Activated naive CD8-positive, alpha-beta T cell treated with anti-CD3 and anti-CD28 coated beads for 36 hours (primary cell): ENCODE measurements at places on chromosomes 7 and 10. TPM values are rescaled to one million over a fixed set of nuclear protein-coding genes. Genes with fewer than 3 reads are reported as not detected.

GRCh38 chr7:27176962-27177794 lies 3.1 kb upstream of the HOXA10 start:
- H3K27ac ChIP-seq, result no peak overlapping the region
- no peak for DNase-seq
- no peak overlapping the region for H3K4me3 ChIP-seq
- H3K4me1 ChIP-seq, result peaks cover 7% of the 10 kb centered on the region
- H3K36me3 ChIP-seq, result peaks cover 2% of the 10 kb centered on the region
- peaks cover 78% of the 10 kb centered on the region for H3K27me3 ChIP-seq

GRCh38 chr10:116706281-116706680 lies 36.1 kb downstream of the HSPA12A start:
- H3K4me1 ChIP-seq, result no peaks in the 10 kb centered on the region
- DNase-seq, result no peak
- H3K27me3 ChIP-seq, result peaks cover 59% of the 10 kb centered on the region
- H3K4me3 ChIP-seq, result no peak overlapping the region
- H3K36me3 ChIP-seq, result no peaks in the 10 kb centered on the region
- H3K27ac ChIP-seq, result no peak overlapping the region

DNA sequence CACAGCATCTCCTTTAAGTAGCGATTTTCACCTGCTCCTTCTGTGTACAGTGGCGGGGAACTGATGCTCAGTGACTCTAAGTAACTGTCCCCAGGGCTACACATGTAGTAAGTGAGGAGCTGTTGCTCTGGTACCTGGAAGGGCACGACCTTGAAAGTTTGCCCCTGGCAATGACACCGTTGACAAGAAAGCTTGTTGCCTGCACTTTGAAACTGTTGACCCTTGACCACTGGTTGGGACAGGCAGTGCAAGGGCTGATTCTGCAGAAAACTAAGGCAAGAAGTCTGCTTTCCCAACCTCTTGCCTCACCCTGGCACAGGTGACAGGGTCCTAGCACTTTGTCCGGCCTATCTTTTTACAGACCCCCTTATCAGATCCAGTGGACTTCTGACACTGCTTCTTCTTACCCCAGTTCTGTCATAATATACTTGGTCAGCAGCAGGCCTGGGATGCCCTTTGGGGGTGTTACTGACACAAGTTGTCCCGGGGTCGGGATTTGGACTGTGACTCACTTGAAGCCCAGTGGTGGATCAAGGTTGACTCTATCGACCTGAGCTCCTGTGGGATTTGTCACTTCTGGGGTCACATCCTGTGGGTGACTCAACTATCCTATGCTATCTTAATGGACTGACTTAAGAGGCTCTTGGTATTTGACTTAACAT lies 5.8 kb downstream of the ACSL5 start:
- DNase-seq, result no peak
- peaks cover 73% of the 10 kb centered on the region for H3K36me3 ChIP-seq
- no peak overlapping the region for H3K27ac ChIP-seq
- peaks cover 67% of the 10 kb centered on the region for H3K4me1 ChIP-seq

SPDYE16 gene
- total RNA-seq, result 0.12 TPM

DNA sequence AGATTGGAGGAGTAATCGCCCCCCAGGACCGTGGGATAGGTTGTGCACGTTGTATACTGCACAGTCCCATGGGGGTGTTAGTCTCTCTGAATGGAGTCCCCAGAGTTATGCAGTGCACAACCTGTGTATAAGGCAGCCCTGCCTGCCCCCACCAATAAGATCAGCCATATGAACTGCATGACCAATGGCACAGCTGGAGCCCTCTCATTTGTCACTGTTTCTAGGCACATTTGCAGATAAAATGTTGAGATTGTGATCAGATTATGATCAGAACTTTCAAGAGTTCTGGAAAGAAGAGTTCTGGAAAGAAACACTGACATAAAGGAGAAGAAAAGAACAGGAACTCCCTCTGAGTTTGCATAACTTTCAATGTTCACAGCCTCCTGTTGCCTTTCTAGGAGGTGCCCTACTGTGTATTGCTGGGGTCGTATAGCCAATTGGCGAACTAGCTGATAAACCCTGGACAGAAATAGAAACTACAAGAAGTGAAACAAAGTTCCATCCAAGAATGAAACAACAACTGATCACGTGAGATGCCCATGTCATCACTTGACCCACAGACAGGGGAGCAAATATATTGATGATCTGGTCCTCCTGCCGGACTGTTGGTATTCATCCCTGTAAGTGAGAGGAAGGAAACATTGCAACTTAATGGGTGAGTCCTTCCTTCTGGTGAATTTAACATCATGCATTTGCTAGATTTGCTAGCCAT lies 49.6 kb upstream of the TOMM7 start:
- H3K36me3 ChIP-seq, result peaks cover 19% of the 10 kb centered on the region
- no peak overlapping the region for H3K4me3 ChIP-seq
- no peaks in the 10 kb centered on the region for H3K27me3 ChIP-seq
- no peak overlapping the region for H3K27ac ChIP-seq

- H3K27me3 ChIP-seq, result no peaks in the 10 kb centered on the region
- H3K4me3 ChIP-seq, result peak overlapping the region; percentile 93
- H3K4me1 ChIP-seq, result peaks cover 30% of the 10 kb centered on the region
- no peak for DNase-seq
Measured at GRCh38 chr10:987620-987869, 689 bp upstream of the GTPBP4 start.

- H3K4me1 ChIP-seq, result peaks cover 4% of the 10 kb centered on the region
- no peak overlapping the region for H3K27ac ChIP-seq
- DNase-seq, result no peak
- H3K27me3 ChIP-seq, result no peaks in the 10 kb centered on the region
- no peak overlapping the region for H3K4me3 ChIP-seq
Measured at GRCh38 chr7:32594965-32595490, 99.7 kb downstream of the AVL9 start.
